ENCODE measurements at places on chromosomes 3 and 15. TPM values are rescaled to one million over a fixed set of nuclear protein-coding genes. Genes with fewer than 3 reads are reported as not detected.

- H3K36me3 ChIP-seq = no peaks in the 10 kb centered on the region
- H3K4me1 ChIP-seq = no peaks in the 10 kb centered on the region
- no peak overlapping the region for H3K27ac ChIP-seq
- H3K27me3 ChIP-seq = no peaks in the 10 kb centered on the region
Measured at GRCh38 chr15:90540768-90541167, 11.0 kb downstream of the CRTC3 start.

GRCh38 chr3:98536456-98537017 lies 4.8 kb downstream of the GPR15 start:
- peak overlapping the region; percentile 35 for H3K27ac ChIP-seq
- H3K36me3 ChIP-seq = no peaks in the 10 kb centered on the region
- no peaks in the 10 kb centered on the region for H3K4me1 ChIP-seq
- no peak for DNase-seq
- H3K4me3 ChIP-seq = no peak overlapping the region
- no peaks in the 10 kb centered on the region for H3K27me3 ChIP-seq

DNA sequence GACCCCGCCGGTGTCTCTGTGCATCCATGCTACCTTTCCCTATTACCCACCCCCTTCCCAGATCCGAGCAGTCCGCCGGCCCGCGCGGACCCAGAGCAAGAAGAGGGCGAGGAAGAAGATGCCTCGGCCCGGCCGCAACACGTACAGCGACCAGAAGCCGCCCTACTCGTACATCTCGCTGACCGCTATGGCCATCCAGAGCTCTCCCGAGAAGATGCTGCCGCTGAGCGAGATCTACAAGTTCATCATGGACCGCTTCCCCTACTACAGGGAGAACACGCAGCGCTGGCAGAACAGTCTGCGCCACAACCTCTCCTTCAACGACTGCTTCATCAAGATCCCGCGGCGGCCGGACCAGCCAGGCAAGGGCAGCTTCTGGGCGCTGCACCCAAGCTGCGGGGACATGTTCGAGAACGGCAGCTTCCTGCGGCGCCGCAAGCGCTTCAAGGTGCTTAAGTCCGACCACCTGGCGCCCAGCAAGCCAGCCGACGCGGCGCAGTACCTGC lies 788 bp downstream of the FOXB1 start:
- H3K36me3 ChIP-seq = no peaks in the 10 kb centered on the region
- H3K27me3 ChIP-seq = peaks cover 97% of the 10 kb centered on the region
- no peak for DNase-seq
- no peak overlapping the region for H3K27ac ChIP-seq
- peak overlapping the region; percentile 42 for H3K4me3 ChIP-seq

Gene SORD
- total RNA-seq = 44.2 TPM

DNA sequence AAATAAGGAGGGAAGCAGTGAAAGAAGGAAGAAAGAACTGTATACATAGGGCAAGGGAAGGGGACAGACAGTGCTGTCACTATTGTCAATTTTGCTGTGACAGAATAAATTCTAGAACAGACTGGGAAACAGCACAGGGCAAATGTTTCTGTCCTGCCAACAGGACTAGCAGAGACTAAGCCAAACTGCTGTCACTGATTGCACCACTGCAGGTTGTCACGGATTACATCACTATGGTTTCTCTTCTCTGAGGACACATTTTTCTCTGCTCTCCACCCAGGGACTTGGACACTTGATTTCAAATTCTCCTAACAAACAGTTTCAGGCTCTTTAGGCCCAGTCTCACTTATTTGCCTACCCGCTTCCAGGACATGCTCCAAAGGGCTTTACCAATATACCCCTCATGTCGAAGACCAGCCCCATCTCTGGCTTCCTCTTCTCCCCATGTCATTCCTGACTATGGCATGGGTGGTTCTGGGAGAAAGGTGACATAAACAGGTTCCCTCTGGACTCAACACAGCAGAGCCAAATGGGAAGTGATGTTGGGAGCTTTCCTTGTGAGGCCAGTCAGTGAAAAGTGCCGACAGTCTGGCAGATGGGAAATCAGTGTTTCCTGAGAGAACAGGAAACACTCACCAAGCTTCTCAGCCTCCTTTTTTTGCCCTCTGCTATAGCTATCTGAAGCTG lies 70.2 kb upstream of the ST3GAL6 start:
- H3K27ac ChIP-seq = no peak overlapping the region
- DNase-seq = no peak
- H3K4me1 ChIP-seq = no peaks in the 10 kb centered on the region
- H3K27me3 ChIP-seq = no peaks in the 10 kb centered on the region
- no peaks in the 10 kb centered on the region for H3K36me3 ChIP-seq

GRCh38 chr15:38217191-38217595 lies 35.4 kb upstream of the SPRED1 start:
- H3K36me3 ChIP-seq = no peaks in the 10 kb centered on the region
- no peaks in the 10 kb centered on the region for H3K27me3 ChIP-seq
- no peak overlapping the region for H3K27ac ChIP-seq
- no peak for DNase-seq
- H3K4me1 ChIP-seq = peaks cover 16% of the 10 kb centered on the region

DNA sequence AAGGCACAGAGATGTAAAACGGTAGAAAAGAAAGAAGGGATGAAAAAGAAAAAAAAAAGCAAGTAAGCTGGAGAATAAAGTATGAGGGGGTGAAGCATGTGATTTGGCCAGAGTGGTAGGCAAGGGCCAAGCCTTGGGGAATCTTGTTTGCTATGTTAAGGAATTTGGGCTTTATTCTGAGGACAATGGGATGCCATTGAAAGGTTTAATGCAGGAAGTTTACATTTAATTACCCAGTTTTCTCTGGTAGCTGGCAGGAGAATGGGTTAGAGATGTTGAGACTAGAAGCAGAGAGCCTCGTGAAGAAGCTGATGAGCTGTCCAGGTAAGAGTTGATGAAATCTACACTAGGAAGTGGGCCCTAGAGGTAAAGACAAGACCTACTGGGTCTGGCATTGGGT lies 455.9 kb downstream of the PDCD6IP start:
- no peaks in the 10 kb centered on the region for H3K27me3 ChIP-seq
- no peaks in the 10 kb centered on the region for H3K4me1 ChIP-seq
- H3K27ac ChIP-seq = no peak overlapping the region
- DNase-seq = no peak
- no peaks in the 10 kb centered on the region for H3K36me3 ChIP-seq

- DNase-seq = no peak
- H3K27me3 ChIP-seq = no peaks in the 10 kb centered on the region
- H3K4me3 ChIP-seq = no peak overlapping the region
- no peaks in the 10 kb centered on the region for H3K36me3 ChIP-seq
- H3K4me1 ChIP-seq = no peaks in the 10 kb centered on the region
Measured at GRCh38 chr3:167246252-167246651, 133.8 kb downstream of the ZBBX start.

DNA sequence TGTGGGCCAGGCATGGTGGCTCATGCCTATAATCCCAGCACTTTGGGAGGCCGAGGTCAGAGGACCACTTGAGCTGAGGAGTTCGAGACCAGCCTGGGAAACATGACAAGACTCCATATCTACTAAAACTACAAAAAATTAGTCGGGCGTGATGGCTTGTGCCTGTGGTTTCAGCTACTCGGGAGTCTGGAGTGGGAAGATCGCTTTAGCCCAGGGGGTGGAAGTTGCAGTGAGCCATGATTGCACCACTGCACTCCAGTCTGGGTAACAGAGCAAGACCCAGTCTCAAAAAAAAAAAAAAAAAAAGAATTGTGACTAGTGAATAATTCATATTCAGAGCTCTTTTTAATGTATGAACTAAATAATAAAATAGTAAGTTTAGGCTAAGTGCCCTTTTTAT lies 87.8 kb upstream of the TSEN2 start:
- H3K4me3 ChIP-seq = no peak overlapping the region
- peaks cover 3% of the 10 kb centered on the region for H3K4me1 ChIP-seq
- DNase-seq = no peak
- no peaks in the 10 kb centered on the region for H3K36me3 ChIP-seq

- H3K27me3 ChIP-seq = no peaks in the 10 kb centered on the region
- H3K4me1 ChIP-seq = no peaks in the 10 kb centered on the region
- H3K36me3 ChIP-seq = no peaks in the 10 kb centered on the region
- no peak for DNase-seq
- no peak overlapping the region for H3K4me3 ChIP-seq
Measured at GRCh38 chr3:100637197-100637631, 27.8 kb downstream of the ADGRG7 start.

Gene SLC30A4
- 4.5 TPM for total RNA-seq

DNA sequence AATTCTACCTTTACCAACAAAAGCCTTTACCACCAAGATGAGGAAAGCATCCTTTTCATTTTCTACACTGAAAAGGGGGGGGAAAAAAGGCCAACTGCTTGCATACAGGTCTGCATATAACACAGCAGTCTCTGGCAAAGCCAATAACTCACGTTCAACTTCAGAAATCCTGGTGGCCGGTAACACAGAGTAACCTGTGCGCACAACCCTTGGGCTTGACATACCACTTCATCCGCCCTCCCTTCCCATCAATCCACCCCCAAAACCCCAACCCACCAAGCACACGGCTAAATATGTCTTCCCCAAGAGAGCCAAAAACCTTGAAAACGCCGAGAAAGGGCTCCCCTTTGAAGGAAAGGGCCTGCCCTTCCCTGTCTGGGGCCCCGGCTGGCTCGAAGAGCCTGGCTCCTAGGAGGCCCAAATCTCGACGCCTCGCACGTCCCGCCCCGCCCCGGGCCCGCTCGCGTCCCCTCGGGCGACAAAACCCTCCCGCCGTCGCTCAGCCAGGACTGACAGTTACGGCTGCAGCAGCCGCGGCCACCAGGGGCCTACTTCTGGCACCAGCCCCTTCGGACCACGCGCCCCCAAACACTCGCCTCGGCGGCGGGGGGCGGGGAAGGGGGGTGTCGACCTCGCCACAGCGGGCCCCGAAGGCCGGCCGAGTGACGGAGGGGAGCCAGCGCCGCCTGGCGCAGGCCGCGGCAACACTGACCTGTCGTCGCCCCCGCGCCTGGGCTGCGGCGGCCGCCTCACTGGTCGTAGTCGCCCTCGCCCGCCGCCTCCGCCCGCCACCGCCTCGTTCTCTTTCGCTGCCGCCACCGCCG lies 835 bp downstream of the UBE3A start:
- H3K4me1 ChIP-seq = peaks cover 9% of the 10 kb centered on the region
- peak overlapping the region; percentile 77 for H3K4me3 ChIP-seq
- peak overlapping the region; percentile 91 for H3K27ac ChIP-seq
- DNase-seq = peak; percentile 56
- no peaks in the 10 kb centered on the region for H3K27me3 ChIP-seq
- no peaks in the 10 kb centered on the region for H3K36me3 ChIP-seq

- H3K27ac ChIP-seq = peak overlapping the region; percentile 21
- no peaks in the 10 kb centered on the region for H3K27me3 ChIP-seq
- H3K4me3 ChIP-seq = no peak overlapping the region
- no peak for DNase-seq
Measured at GRCh38 chr3:141442446-141442845, 44.4 kb upstream of the RASA2 start.

DNA sequence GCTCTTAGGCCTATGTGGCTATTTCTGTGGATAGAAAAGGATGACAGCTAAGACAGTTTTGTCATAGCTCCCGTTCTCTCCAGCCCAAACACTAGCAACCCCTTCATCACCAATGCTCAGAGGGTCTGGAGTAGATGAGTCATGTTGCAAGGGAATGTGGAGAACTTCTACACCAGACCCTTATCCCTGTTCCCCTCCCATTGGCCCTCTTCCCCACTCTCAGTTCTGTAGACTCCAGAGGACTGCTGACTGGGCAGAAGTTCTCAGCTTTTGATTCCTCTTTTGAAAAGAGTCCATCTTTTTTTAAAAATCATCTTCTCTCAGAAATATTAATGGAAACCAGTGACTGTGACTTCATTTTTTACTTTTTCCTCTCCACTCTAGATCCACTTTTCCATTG lies 2.4 kb upstream of the MYZAP start:
- peaks cover 8% of the 10 kb centered on the region for H3K4me1 ChIP-seq
- H3K36me3 ChIP-seq = no peaks in the 10 kb centered on the region
- H3K27ac ChIP-seq = no peak overlapping the region
- no peaks in the 10 kb centered on the region for H3K27me3 ChIP-seq
- DNase-seq = no peak
- no peak overlapping the region for H3K4me3 ChIP-seq

Gene THAP10
- total RNA-seq = 2.3 TPM

DNA sequence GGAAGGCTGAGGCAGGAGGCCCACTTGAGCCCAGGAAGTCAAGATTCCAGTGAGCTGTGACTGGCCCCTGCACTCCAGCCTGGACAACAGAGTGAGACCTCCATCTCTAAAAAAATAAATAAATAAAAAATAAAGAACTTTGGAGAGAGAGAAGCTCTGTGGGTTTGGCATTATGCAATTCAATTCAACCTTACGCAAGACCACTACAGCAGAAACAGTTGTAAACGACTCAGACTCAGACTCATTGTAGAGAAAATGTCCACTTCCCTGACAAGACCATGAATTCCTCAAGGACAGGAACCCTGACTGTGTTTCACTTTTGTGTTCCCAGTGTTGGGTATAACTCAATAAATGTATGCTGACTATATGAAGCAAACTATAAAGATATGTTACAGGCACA lies 90.3 kb upstream of the C3orf80 start:
- H3K4me1 ChIP-seq = no peaks in the 10 kb centered on the region
- no peak overlapping the region for H3K27ac ChIP-seq
- no peaks in the 10 kb centered on the region for H3K27me3 ChIP-seq
- no peak for DNase-seq

- H3K36me3 ChIP-seq = no peaks in the 10 kb centered on the region
- H3K27ac ChIP-seq = no peak overlapping the region
- H3K27me3 ChIP-seq = no peaks in the 10 kb centered on the region
- no peak overlapping the region for H3K4me3 ChIP-seq
Measured at GRCh38 chr15:74716651-74717050, 8.7 kb downstream of the CYP1A1 start.

DNA sequence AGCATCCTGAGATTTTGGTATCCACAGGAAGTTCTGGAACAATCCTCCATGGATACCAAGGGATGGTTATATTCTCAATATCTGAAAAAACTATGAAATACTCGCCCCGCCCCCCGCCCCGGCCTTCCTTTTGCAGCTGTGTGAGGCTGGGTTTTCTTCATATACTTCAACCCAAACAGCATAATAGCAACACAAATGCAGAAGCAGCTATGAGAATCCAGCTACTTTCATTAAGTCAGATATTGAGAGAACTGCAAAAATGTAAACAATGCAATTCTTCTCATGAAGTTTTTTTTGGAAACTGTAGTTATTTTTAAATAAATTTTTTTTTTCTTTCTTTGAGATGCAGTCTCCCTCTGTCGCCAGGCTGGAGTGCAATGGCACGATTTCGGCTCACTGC lies 10.9 kb upstream of the IDH2 start:
- no peak overlapping the region for H3K4me3 ChIP-seq
- H3K27ac ChIP-seq = no peak overlapping the region
- no peaks in the 10 kb centered on the region for H3K27me3 ChIP-seq
- no peaks in the 10 kb centered on the region for H3K36me3 ChIP-seq

Gene ELL3
- 23.3 TPM for total RNA-seq

DNA sequence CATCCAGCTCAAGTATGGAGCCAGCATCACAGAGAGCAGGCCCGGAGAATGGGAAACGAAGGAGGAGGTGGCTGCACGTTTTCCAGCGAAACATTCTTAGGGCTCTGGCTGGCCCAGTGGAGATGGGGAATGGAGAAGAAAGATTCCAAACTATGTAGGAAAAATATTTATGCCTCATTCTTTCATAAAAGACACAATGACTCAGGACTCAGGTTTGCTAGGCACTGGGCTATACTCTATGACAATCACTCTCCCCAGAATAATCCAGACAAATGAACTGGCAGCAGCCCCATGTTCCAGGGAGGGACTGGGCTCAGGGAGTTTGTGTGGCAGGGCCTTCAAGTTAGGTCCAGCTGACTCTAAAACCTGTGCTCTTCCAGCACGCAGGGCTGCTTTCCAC lies 110.8 kb upstream of the RAD18 start:
- H3K36me3 ChIP-seq = no peaks in the 10 kb centered on the region
- H3K4me1 ChIP-seq = no peaks in the 10 kb centered on the region
- H3K27me3 ChIP-seq = no peaks in the 10 kb centered on the region
- H3K4me3 ChIP-seq = no peak overlapping the region
- DNase-seq = no peak

Gene TGM5
- not detected for total RNA-seq

Gene LRTM1
- not detected for total RNA-seq

Measured in colonic mucosa (tissue), 4 donors.